ENCODE measurements at places on chromosomes 13 and 19. TPM values are rescaled to one million over a fixed set of nuclear protein-coding genes. Genes with fewer than 3 reads are reported as not detected.
A peak's percentile ranks its signal among the peaks of the same experiment; 100 is the strongest.

Gene PSG5
- not detected for total RNA-seq

Gene NLRP5
- total RNA-seq, result not detected

Gene RNF17
- 3.3 TPM for total RNA-seq

DNA sequence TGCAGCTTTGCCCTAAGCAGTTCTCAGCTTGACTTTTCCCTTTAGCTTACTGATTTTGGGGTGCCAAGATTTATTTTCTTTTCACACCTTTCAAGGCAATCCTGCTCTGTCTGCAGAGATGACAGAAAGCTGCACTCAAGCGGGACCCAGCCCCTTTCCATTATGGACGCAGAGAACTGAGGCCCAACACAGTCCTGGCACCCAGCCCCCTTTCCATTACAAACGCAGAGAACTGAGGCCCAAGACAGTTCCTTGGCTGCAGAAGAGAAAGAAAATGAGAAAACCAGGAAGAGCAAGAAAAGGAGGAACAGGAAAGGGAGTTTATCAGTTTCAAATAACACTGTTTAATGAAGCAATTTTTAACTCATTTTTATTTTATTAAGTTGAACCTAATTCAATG is 36.8 kb upstream of the ATP11A start:
- DNase-seq, result no peak

- DNase-seq, result no peak
These were observed 18.9 kb upstream of the ONECUT3 start for GRCh38 chr19:1734321-1734966.

- no peak for DNase-seq
These were observed 61.2 kb downstream of the RFC3 start for GRCh38 chr13:33879118-33879517.

DNA sequence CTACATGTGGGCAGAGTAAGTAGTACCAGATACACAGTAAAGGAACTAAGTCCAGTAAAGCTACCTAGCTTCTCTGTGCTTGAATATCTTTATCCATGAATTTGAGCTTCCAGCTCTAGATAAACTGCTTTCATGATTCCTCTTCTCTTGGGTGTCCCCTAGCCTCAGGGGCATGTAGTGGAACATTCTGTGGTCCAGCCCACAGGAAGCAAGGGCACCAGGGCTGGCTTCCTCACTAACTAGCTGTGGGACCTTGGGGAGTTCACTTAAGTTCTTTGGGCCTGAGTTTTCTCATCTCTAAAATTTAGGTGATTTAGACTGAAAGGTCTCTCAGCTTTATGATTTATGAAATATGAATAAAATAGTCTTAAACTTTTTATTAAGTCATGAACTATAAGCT is 185.7 kb downstream of the KATNAL1 start:
- no peak for DNase-seq

DNA sequence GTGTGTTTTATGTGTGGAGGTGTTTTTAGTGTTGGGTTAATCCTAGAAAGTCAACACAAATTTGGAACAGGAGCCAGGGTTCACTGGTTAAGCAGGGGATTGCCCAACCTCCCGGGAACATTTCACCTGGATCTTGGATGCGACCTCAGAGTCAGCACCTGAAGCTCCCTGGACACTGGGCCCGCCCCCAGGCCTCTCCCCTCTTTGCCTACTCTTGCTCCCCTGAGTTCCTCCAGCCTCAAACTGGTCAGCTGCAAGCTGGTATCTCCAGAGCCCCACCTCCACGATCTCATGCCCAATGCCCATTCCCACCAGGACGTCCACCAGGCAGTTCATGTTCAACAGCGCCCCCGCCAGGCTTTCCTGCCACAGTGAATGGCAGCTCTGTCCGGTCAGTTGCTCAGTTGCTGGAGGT is 9.7 kb downstream of the HSD17B14 start:
- DNase-seq, result no peak

DNA sequence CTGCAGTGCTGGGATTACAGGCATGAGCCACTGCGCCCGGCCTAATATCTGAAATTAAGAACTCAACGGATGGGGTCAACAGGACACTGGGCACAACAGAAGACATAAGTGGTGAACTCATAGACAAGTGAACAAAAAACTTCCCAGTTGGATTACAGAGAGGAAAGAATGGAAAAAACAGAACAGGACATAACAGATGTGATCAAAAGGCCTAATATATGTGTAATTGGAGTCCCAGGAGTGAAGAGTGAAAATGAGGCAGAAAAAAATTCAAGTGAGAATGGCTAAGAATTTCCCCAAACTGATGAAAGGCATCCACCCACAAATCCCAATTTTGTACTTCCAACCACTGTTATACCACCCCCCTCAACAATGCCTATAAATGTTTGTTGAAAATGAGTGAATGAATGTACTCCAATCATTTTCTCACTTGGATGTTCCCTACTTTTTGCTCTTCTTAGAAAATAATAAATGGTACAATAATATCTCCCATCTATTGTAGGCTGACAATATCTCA is 18.3 kb upstream of the ANGPTL8 start:
- no peak for DNase-seq

DNA sequence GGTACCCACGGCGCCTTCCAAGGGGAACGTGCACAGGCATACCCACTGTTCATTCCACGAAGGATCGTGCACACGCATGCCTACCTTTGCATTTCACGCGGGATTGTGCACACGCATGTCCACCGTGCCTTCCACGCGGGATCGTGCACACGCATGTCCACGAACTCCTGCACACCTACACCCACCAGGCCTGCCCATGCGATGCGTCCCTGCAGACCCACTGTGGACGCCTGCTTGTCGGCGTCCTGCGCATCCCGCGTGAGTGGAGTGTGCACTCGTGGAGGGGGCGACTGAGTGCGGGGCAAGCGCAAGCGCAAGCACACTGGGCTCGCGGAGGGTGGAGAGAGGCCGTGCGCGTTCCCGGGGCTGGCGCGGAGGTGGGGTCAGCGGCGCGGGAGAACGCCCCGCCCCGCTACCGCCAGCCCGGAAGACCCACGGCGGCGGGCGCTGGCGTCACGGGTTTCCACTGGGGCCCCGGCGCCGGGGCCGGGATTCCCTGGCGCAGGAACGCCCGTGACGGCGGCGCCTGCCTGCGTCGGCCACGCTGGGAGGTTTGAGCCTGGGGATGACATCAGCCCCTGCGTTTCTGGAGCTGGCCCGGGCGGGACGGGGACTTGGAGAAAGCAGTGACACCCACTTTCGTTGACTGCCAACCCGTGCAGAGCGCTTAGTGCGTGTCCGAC is 18.7 kb downstream of the GADD45B start:
- peak; percentile 85 for DNase-seq

DNA sequence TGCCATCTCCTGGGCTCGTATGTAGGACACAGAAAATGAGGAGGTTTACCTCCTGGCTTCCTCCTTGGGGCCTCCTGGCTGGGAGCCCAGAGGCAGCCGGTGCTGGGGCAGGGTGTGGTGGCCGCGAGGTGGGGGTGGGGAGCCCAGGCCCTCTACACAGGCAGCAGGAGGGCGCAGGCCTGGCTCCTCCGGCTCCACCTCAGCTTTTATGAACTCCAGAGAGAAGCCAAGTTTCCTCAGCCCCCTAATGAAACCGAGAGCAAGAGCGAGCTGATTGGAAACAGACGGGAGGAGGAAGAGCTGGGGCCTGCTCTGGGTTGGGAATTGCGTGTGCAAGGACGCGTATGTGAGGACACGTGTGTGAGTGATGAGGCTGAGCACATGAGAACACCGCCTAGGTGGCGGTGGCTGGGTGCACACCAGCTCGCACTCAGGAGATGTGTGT is 23.1 kb downstream of the LYL1 start:
- DNase-seq, result no peak

GRCh38 chr19:45327404-45328143 is 4.9 kb upstream of the CKM start:
- no peak for DNase-seq

DNA sequence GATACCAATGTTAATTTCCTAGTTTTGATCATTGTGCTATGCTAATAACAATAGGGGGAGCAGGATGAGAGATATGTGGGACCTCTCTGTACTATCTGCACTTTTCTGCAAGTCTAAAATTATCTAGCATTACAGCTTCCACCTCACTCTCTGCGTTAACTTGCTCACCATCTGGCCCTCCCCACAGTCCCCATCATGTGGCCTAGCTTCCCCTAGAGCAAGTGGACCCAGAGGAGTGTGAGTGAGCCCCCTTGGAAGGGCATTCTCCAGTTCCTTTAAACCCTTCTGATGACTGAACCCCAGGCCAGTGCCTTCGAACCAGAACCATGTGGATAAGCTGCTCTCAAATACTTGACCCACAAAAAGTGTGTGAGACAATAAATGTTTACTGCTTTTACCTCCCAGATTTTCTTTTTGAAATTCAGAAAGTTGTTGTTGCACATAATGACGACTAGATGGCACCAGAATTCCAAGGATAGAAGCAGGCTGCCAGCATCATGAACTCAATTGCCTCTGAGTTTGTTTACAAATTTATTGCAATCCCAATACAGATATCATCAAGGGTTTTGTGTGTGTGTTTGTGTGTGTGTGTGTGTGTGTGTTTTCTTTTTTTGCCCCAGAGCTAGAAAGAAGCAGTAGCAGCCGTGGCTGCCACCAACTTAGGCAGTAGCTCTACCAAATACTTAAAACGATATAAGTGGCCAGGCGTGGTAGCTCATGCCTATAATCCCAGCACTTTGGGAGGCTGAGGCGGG is 49.0 kb upstream of the ZNF780A start:
- DNase-seq, result no peak

- no peak for DNase-seq
These were observed at the start of gene CYP4F2 for GRCh38 chr19:15897738-15898276. TSS of gene CYP4F2 (minus strand) at chr19:15898074. CDS start at chr19:15897611, 463 bp downstream.

All from frontal cortex (tissue), 4 donors.